Bronchus fibroblast of lung (primary cell): ENCODE measurements at places on chromosomes 1 and 21. TPM values are rescaled to one million over a fixed set of nuclear protein-coding genes. Genes with fewer than 3 reads are reported as not detected.

RGSL1 gene
- total RNA-seq, result not detected in 2 replicates

FAM72A gene
- 6.7 and 10.3 TPM in 2 replicates for total RNA-seq

SLC19A2 gene
- 8.2 and 8.7 TPM in 2 replicates for total RNA-seq

C1orf185 gene
- total RNA-seq, result not detected in 2 replicates

C1QTNF12 gene
- 0.17 and 0.59 TPM in 2 replicates for total RNA-seq

KCNA2 gene
- not detected in 2 replicates for total RNA-seq

GTF2B gene
- total RNA-seq, result 34.0 and 36.1 TPM in 2 replicates

CD34 gene
- under 0.01 TPM in 1 of 2 replicates, not detected in the other for total RNA-seq

SHISAL2A gene
- not detected in 2 replicates for total RNA-seq

FUCA1 gene
- total RNA-seq, result 5.4 TPM in 2 replicates

HNRNPR gene
- total RNA-seq, result 67.9 and 88.1 TPM in 2 replicates

OR2T33 gene
- total RNA-seq, result not detected in 2 replicates

TRPM2 gene
- total RNA-seq, result not detected in 2 replicates

THEM5 gene
- total RNA-seq, result not detected in 2 replicates

ADAMTSL4 gene
- 23.5 and 25.6 TPM in 2 replicates for total RNA-seq

TRABD2B gene
- not detected in 2 replicates for total RNA-seq

RYR2 gene
- not detected in 2 replicates for total RNA-seq

FMO2 gene
- 3.4 and 3.9 TPM in 2 replicates for total RNA-seq

NCAM2 gene
- total RNA-seq, result 0.84 and 1.0 TPM in 2 replicates

NOS1AP gene
- 0.17 and 0.30 TPM in 2 replicates for total RNA-seq

DTL gene
- total RNA-seq, result 20.8 and 23.8 TPM in 2 replicates

CYP4A11 gene
- total RNA-seq, result not detected in 2 replicates

CHIA gene
- not detected in 2 replicates for total RNA-seq

MOV10 gene
- total RNA-seq, result 47.7 and 74.5 TPM in 2 replicates

SPRR1A gene
- not detected in 2 replicates for total RNA-seq
